ENCODE measurements at places on chromosomes 4 and X.

DNA sequence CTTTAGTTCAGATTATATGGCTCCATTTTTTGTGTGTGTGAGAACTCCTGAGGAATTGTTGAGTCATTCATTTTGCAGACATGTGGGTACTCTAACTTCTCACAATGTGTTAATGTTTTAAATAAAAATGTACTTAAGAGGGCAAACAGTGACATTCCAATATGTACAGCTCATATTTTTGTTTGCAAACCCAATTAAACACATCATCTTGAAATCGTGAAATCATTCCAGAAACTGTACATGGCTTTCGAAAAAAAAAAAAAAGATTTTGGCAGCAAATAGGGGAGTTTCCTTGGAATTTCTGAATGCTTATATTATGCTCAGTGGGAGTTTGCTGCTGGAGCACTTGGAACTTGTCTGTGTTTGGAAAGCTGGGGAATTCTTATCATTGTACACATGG lies 85.0 kb downstream of the HPGD start:
- no peak for DNase-seq

DNA sequence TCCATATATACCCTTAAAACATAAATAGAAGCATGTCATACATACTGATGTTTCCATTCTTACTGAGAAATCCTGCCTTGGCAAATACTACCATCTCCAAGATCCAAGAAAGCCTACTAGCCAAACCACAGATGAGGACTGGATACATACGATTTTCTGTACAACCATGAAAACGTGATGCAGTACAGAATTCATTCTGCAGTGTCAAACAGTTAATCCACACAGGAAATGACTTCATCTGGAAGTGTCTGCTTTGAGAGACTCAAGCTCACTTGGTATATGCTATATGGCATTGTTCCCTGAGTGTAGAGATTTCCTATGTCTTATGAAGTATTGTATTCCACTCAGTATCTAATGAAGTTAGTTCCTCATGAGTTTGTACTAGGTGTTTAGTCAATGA lies 94.3 kb downstream of the CT47B1 start:
- DNase-seq: no peak

- DNase-seq: no peak
Observed at GRCh38 chr4:30720021-30720660, at the start of gene PCDH7. TSS of gene PCDH7 (plus strand) at chr4:30720369. CDS start at chr4:30721423, 1,054 bp downstream.

GRCh38 chr4:185775792-185776555 lies 36.0 kb downstream of the SORBS2 start:
- no peak for DNase-seq

- DNase-seq: no peak
Observed at GRCh38 chr4:169976951-169977350, 49.2 kb downstream of the MFAP3L start.

All from stimulated activated CD4-positive, alpha-beta T cell treated with anti-CD3 and anti-CD28 coated beads, Interleukin-1b, Interleukin-23, amount 100 ng/mL, for 1 hour (primary cell).